ENCODE measurements at places on chromosomes 5 and 9. TPM values are rescaled to one million over a fixed set of nuclear protein-coding genes. Genes with fewer than 3 reads are reported as not detected.

The GALNT12 gene
- not detected for total RNA-seq

The SH3GL2 gene
- not detected for total RNA-seq

The ENTREP1 gene
- 0.35 TPM for total RNA-seq

The UTP15 gene
- total RNA-seq, result 41.2 TPM

The PCDHA2 gene
- not detected for total RNA-seq

The IFNA13 gene
- total RNA-seq, result not detected

The DMRTA1 gene
- total RNA-seq, result 0.77 TPM

The NIM1K gene
- not detected for total RNA-seq

The P4HA2 gene
- total RNA-seq, result 91.1 TPM

The TSSK1B gene
- total RNA-seq, result 0.39 TPM

The GRM6 gene
- not detected for total RNA-seq

The ANKRA2 gene
- 19.3 TPM for total RNA-seq

The KIF12 gene
- not detected for total RNA-seq

The MYMK gene
- total RNA-seq, result not detected

The WDR38 gene
- total RNA-seq, result not detected

The SMIM33 gene
- not detected for total RNA-seq

The DNAH5 gene
- 0.05 TPM for total RNA-seq

The PCDHB8 gene
- not detected for total RNA-seq

The FAM153A gene
- total RNA-seq, result not detected

The POU4F3 gene
- 0.16 TPM for total RNA-seq

The FAT2 gene
- 9.9 TPM for total RNA-seq

The TMEM174 gene
- not detected for total RNA-seq

The DNAJC21 gene
- 62.3 TPM for total RNA-seq

The REEP2 gene
- total RNA-seq, result 0.81 TPM

The ADAMTSL1 gene
- not detected for total RNA-seq

The HAVCR2 gene
- 0.17 TPM for total RNA-seq

The FOXI1 gene
- total RNA-seq, result not detected

The CD14 gene
- total RNA-seq, result 2.2 TPM

The KIAA0825 gene
- 2.5 TPM for total RNA-seq

The NFIB gene
- 70.8 TPM for total RNA-seq

The SHROOM1 gene
- 22.7 TPM for total RNA-seq

The TLX3 gene
- total RNA-seq, result not detected

The GRXCR2 gene
- total RNA-seq, result not detected

The SCGB3A2 gene
- total RNA-seq, result not detected

The CD274 gene
- total RNA-seq, result 2.6 TPM

The SPDL1 gene
- 51.3 TPM for total RNA-seq

The OR2S2 gene
- not detected for total RNA-seq

The NKD2 gene
- 0.32 TPM for total RNA-seq

The RHOBTB3 gene
- total RNA-seq, result 3.8 TPM

The LCN9 gene
- total RNA-seq, result not detected

The LOX gene
- 10.7 TPM for total RNA-seq

The ABO gene
- total RNA-seq, result not detected

The PPP2R2B gene
- not detected for total RNA-seq

The NRG2 gene
- 0.23 TPM for total RNA-seq

The PITX1 gene
- 42.9 TPM for total RNA-seq

The LCN10 gene
- not detected for total RNA-seq

The NEUROG1 gene
- total RNA-seq, result not detected

The PPP3R2 gene
- total RNA-seq, result not detected

The EQTN gene
- not detected for total RNA-seq

The HAVCR1 gene
- total RNA-seq, result 0.42 TPM

Measured in MCF 10A (cell line).